Pancreas (tissue), 10 donors: ENCODE measurements at places on chromosomes 3 and 15. TPM values are rescaled to one million over a fixed set of nuclear protein-coding genes. Genes with fewer than 3 reads are reported as not detected.
A peak's percentile ranks its signal among the peaks of the same experiment; 100 is the strongest.

DNA sequence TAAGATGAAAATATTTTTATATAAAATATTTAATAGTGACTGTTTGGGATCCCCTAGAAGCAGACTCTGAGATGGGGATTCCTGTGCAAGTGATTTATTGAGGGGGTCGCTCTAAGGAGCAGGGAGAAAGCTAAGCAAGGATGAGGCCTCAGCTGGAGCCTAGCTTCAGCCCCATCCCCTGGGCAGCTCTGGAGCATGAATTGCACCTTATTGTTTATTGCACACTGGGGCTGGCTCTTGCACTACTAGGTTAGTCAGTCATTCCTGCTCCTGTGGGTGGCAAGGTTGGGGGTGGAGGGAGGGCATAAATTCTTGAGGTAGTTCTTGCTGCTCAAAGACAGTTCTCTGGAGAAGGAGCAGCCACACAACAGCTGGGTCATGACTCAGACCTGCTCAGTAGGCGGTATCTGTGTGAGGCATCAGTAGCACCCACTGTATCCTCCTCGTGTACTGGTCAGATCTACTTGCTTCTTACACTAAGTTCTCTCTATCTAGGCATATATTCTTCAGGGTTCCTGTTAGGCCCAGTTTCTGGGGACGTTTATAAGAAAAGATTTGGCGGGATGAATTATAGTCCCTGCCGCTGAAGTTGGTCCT, 27.2 kb upstream of the TNFSF10 start:
- DNase-seq = no peak

- no peak for DNase-seq
These were observed 54.9 kb downstream of the TRIM71 start for GRCh38 chr3:32872487-32873382.

DNA sequence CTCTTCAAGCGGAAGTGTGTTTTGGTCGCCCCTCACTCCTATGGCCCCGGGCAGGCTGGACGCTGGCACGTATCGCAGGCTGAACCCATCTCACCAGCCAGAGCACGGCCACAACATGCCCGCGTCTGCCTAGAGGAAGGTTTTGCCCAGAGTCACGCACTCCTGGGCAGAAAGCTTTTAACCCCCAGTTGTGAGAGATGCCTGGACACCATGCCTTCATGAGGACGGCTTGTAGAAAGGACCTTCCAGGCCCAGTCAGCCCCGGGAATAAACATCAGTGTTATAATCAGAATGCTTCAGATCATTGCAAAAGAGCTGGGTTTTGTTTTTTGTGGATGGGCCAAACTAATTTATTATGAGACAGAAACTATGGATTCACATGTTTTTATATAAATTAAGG, 16.5 kb downstream of the CYFIP1 start:
- DNase-seq = no peak

The TGM5 gene
- total RNA-seq = not detected

The PLXNA1 gene
- 8.4 TPM for total RNA-seq

The KNL1 gene
- 0.38 TPM for total RNA-seq

- no peak for DNase-seq
These were observed 42.8 kb downstream of the NR2C2 start for GRCh38 chr3:14989943-14990779.

The TMC3 gene
- total RNA-seq = not detected

GRCh38 chr3:14329842-14330241, 72.6 kb upstream of the SLC6A6 start:
- no peak for DNase-seq

GRCh38 chr15:66071921-66072295, 181.6 kb downstream of the MEGF11 start:
- DNase-seq = peak; percentile 22
